Epithelial cell of proximal tubule (primary cell): ENCODE measurements at places on chromosomes 12 and 14.

DNA sequence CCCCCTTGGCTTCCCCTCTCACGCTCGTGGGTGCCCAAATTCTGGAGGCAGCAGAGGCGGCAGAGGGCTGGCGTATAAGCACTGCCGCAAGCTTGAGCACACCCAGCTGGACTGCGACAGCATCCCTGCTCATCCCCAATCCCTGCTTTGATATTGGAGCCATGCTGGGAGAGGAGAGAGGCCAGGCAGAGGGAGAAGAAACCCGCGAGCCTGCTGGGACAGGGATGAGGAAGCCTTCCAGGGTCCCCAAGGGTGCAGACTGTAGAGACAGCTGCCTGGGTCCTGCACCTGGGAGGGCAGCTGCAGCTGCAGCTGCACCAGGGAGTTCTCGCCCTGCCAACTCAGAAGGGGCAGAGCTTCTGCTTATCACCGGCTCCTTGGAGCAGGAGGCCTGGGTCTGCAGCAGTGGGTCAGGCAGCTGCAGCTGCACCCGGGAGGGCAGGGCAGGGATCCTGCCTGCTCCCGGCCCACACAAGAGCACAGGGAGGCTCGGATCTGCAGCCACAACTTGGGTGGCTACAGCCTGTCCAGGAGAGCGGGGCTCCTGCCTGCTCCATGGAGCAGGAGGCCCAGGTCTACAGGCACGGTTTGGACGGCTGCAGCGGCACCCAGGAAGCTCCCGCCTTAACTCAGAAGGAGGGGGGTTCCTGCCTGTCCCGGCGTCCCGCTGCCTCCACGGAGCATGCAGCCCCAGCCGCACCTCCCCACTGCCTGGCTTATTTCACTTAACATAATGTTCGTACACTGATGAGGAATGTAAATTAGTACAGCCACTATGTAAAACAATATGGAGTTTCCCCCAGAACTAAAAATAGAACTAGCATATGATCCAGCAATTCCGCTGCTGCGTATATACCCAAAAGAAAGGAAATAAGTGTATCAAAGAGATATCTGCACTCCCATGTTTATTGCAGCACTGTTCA lies 60.4 kb upstream of the SGPP1 start:
- DNase-seq, result no peak

- no peak for DNase-seq
These were observed 99.8 kb downstream of the BTG1 start for GRCh38 chr12:92045852-92046251.

GRCh38 chr14:62614122-62614521 lies 431.1 kb downstream of the KCNH5 start:
- no peak for DNase-seq

DNA sequence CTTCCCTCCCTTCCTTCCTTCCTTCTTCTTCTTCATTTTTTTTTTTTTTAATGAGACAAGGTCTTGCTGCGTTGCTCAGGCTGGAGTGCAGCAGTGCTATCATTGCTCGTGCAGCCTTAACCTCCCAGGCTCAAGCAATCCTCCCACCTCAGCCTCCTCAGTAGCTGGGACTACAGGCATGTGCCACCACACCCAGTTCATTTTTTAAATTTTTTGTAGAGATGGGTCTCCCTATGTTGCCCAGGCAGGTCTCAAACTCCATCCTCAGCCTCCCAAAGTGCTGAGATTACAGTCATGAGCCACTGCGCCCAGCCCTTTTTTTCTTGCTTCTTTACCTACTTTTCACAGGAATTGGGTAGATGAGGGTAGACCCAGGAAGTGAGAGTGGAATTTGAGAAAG lies 1.6 kb downstream of the OR10AD1 start:
- DNase-seq, result no peak

DNA sequence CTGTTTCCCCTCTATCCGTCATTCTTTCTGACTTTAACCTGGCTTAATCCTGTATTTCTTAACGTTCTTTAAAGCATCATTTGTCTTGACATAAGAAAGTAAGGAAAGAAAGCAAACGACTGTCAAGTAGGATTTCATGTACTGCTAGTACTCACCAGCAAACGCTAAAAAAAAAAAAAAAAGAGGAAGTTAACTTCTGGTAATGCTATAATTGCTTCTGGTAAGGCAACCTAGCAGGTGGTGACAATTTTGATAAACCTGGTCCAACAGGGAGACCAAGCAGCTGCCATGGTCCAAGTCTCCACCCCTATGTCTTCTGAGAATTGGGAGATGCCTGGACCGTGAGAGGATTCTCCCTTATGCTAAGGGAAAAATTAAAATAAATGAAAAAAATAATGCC lies 306.6 kb downstream of the DAD1 start:
- DNase-seq, result no peak

GRCh38 chr14:64806202-64806861 lies 73.4 kb downstream of the SPTB start:
- DNase-seq, result no peak
